ENCODE measurements at places on chromosomes 1 and 21. TPM values are rescaled to one million over a fixed set of nuclear protein-coding genes. Genes with fewer than 3 reads are reported as not detected.

Gene AZIN2
- total RNA-seq = 1.2 TPM

Gene NEGR1
- total RNA-seq = not detected

Gene HYI
- total RNA-seq = 26.3 TPM

Gene HSF2BP
- total RNA-seq = 0.78 TPM

Gene CAPN9
- total RNA-seq = not detected

Gene TDRD5
- total RNA-seq = not detected

Gene LCE3C
- not detected for total RNA-seq

Gene CHIA
- 0.25 TPM for total RNA-seq

Gene DMRTA2
- total RNA-seq = not detected

Gene SH2D1B
- not detected for total RNA-seq

Gene SPATA45
- total RNA-seq = not detected

Gene CYP4A11
- total RNA-seq = not detected

Gene OR2T10
- not detected for total RNA-seq

Gene PLPP3
- total RNA-seq = not detected

Gene NBL1
- 24.0 TPM for total RNA-seq

Gene DNALI1
- not detected for total RNA-seq

Gene AGMAT
- 16.6 TPM for total RNA-seq

Gene ZNF648
- 0.12 TPM for total RNA-seq

Gene RHBDL2
- total RNA-seq = not detected

Gene SRSF4
- 139 TPM for total RNA-seq

Gene S100A9
- 0.73 TPM for total RNA-seq

Gene FAM151A
- not detected for total RNA-seq

Gene TACSTD2
- total RNA-seq = 0.14 TPM

Gene FCRL6
- total RNA-seq = not detected

Gene PPIAL4G
- total RNA-seq = 0.36 TPM

Gene COQ8A
- total RNA-seq = 20.5 TPM

Gene SPATA46
- total RNA-seq = not detected
